ENCODE measurements at places on chromosomes 2 and 18.

DNA sequence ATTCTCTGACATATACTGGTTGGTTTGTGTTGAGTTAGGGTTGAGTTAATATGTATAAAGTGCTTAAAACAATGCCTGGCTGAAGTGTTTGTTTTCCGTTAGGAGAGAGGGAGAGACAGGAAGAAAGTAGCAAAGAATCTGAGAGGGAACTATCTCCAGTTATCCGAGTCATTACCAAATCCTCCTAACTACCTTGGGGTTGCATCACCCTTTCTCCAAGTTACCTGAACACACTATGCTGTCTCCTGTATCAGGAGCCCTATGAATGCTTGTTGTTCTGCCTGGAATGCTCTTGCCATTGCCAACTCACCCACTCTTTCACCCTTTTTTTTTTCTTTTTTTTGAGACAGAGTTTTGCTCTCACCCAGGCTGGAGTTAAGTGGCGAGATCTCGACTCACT is 47.9 kb upstream of the ITGAV start:
- no peak for DNase-seq

DNA sequence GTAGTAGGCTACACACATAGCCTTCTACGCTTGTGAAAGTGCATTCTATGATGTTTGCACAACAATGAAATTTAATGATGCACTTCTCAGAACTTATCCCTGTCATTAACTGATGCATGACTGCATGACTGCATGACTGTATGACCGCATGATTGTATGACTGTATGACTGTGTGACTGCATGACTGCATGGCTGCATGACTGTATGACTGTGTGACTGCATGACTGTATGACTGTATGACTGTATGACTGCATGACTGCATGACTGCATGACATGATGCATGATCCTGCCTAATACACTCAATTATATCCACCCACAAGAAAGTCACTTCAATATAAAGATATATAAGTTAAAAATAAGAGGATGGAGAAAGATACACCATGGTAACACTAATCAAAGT is 365.4 kb upstream of the FSIP2 start:
- no peak for DNase-seq

DNA sequence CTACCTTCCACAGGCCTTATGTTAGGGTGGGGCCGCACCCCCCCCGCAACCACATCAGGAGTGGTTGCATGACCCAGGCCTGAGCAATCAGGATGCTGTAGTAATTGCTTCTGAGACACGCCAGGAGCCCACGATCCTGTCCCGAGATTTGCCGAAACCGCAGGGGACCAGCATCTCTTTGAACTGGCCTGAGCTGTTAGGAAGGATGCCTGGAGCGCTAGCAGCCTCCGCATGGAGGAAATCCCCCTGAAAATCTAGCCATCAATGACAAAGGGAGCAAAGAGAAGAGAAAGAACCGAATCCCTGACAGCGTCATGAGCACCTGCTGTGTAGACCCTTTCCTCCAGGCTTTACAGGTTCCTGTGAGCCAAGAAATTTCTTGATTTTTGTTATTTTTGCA is 8.7 kb upstream of the TEX44 start:
- no peak for DNase-seq

DNA sequence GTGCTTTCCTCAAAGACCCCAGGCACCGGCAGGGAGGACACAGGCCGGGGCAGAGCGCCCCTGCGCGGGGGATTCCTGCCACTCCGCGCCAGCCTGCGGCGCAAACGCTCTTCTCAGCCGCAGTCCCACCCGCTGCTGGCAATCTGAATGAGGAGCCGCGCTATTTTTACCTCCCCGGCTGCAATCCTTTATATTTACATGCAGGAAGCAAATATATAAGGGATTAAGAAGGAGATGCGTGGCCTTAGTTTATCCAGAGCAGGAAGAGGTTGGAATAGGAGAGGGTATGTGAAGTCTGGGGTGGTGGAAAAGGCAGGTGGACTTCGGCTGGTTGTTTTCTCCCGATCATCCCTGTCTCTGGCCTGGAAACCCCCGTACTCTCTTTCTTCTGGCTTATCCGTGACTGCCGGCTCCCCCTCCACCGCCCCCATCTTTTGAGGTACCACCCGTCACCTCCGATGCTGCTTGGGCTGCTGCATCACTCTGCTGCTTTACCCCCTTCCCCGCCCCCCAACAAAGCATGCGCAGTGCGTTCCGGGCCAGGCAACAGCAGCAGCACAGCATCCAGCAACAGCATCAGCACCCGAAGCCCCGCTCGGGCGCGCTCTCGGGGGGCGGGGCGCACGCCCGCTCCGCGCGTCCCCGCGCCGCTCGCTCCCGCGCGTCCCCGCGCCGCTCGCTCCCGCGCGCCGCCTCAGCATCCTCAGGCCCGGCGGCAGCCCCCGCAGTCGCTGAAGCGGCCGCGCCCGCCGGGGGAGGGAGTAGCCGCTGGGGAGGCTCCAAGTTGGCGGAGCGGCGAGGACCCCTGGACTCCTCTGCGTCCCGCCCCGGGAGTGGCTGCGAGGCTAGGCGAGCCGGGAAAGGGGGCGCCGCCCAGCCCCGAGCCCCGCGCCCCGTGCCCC is at the start of gene ADAM23:
Gene ADAM23 (plus strand): TSS at position 700 of the 902 bp plus-strand sequence. CDS start 335 bp downstream, outside the sequence.
- DNase-seq = no peak

GRCh38 chr18:12518326-12518725 is 110.6 kb downstream of the PRELID3A start:
- DNase-seq = no peak

- peak; percentile 33 for DNase-seq
Measured at GRCh38 chr18:11851806-11852337, 659 bp downstream of the CHMP1B start.

GRCh38 chr2:583666-584065 is 93.5 kb downstream of the TMEM18 start:
- DNase-seq = no peak

GRCh38 chr18:22627506-22627905 is 209.8 kb upstream of the CTAGE1 start:
- no peak for DNase-seq

DNA sequence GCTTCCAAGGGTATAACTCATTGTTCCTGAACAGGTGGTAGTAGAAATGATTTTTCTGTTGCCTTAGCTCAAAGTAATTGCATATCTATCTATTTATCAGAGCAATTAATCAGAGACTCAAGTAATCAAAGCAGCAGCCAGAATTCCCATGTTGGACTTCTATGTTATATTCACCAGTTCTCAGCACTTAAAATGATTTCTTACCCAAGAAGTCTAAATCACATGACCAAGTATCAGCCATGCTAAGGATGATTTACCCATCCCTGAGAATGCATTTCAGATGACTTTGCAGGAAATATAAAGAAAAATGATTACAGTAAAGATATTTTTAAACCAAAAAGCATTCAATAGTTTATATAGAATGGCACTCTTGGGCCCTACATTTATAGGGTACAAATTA is 352.2 kb downstream of the NUP35 start:
- no peak for DNase-seq

- DNase-seq = no peak
Measured at GRCh38 chr2:74387346-74387745, 7.2 kb upstream of the DCTN1 start.

GRCh38 chr2:111099402-111099801 is 21.3 kb upstream of the BCL2L11 start:
- DNase-seq = no peak

DNA sequence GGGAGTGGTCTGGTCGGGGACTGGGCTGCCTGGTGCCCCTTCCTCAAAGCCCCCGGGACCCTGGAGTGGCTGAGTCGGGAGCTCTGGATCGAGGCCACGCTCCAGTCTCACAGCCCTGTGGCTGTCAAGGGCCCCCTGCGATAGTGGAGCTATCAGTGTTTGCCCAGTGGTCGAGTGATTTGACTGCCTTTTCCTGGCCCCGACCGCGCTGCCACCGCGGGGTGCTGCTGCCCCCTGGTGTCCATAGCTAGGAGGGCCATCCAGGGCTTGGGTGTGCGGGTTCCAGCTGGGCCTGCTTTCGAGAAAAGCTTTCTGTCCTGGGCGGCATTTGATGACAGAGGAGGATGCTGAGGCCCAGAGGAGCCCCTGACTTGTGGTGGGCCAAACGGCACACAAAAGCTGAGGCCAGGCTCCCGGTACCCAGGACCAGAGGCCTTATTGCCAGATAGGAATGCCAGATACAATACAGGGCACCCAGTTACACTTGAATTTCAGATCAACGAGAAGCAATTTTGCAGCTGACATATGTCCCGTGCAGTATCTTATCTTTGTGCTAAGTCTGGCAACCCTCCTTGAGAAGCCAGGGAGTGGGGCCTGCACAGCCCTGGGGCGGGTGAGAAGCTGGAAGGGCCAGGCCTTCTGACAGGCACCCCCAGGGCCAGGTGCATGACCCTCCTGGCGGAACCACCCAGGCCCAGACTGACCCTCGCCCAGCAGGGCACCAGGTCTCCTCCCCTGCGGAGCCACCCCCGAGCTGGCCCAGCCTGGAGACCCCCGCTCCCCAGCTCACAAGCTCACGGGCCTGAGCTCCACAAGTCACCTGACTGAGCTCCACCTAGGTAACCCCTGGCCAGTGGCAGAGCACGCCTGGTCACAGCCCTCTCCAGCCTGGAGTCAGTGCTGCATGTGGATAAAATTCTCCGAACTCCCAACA is 13.0 kb downstream of the ODC1 start:
- peak; percentile 76 for DNase-seq

GRCh38 chr18:78519394-78520062 is 460.1 kb upstream of the SALL3 start:
- DNase-seq = no peak

DNA sequence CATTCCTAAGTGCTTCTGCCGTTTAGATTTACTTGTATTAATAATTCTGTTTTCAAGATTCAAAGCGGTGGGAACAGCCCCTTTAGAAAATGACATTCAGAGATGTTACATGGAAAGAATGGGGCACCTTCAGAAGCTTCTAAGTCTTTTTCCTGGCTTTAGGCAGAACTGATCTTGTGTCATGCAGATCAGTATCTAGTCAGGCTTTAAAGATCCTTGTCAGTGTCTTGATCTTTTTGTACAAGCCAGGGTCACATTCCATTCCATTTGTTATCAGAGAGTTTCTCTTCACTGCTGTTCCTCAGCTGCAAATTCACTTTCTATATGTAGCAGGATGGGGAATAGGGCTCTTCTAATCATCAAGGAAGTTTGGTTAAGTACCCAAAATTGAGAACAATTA is 275.3 kb downstream of the DCC start:
- no peak for DNase-seq

DNA sequence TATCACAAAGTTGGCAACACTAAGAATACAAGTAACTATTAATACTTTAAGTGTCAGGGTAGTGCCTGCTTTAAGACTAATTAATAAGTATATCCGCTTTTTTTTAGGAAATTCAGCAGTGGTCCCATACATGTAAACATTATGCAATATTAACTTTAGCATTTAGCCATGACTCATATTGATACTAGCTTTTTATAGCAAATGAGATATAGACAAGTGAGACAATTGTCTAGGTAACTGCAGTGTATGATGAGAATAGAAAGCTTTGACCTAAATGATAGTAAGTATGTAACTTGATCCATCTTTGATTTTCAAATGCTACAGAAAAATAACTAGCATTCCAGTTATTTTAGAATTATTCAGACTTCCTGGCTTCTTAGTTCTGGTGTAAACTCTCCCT is 27.4 kb upstream of the VRK2 start:
- no peak for DNase-seq

All from stimulated activated effector memory CD8-positive, alpha-beta T cell treated with anti-CD3 and anti-CD28 coated beads, Interleukin-12 subunit alpha, Interleukin-12 subunit beta, amount 100 ng/mL, for 72 hours (primary cell).